ENCODE measurements at places on chromosomes 2 and 18.

DNA sequence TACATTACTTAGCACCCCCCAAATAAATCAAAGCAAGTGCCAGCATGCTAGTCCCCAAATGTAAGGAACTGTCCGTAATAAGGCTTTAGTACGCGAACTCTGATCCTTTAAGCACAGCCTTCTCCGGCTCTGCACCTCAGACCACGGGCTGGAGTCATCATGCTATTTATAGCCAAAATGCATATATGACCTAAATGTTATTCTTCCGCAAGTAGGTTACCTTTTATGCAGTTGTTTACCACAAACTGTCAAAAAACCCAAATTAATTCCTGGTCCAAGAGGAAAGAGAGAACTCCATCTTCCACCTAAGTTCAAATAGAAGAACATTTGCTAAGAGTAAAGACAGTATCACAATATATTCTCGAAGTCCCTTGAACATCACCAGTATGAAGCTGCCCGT lies 42.7 kb downstream of the ZNF516 start:
- DNase-seq = no peak

DNA sequence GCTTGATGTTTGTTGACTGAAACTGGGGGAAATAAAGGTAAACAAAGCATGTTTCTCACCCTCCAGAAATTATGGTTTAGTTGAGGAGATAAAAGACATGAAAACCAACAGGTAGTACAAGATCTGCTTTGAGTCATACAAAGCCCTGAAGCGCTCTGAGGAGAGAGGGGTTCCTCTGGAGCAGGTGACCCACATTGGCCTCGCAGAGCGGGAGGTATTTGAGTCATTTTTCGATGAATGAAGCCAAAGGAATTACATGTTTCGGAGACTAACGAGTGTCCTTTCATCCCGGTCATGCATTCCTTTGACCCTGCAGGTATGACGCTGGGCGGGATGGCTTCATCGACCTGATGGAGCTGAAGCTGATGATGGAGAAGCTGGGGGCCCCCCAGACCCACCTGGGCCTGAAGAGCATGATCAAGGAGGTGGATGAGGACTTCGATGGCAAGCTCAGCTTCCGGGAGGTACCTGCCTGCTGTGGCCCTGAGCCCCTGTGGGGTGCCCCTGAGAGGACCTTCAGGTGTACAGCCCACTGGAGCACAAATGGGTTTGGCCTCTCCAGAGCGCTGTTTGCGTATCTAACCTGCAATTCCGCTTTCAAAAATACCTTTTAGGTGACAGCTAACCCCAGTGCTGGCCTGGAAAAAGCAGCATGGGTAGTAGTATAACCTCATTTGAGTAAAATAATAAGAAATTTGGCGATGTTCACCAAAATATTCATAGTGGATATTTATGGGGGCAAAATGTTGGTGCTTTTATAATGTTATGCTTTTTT lies 29.3 kb downstream of the EFHD1 start:
- DNase-seq = no peak

GRCh38 chr2:190674966-190675650 lies 26.2 kb downstream of the NAB1 start:
- DNase-seq = no peak

DNA sequence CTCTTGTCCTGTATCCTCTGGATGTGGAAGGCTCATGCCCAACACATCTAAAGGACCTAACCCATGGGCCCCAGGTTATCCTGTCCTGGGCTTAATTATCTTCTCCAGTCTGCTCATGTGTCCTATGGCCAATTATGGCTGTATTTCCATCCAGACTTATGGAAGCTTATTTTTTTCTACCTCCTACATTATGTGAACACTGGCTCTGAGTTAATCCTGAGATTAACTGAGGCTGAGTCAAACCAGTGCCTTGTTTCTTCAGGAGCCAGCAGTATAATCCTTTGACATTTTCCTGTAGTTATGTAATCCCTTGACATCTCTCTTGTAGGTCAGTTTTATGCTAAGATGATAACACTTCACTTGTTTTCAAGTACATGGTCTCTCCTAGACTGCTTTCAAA lies 213.6 kb downstream of the PMAIP1 start:
- no peak for DNase-seq

DNA sequence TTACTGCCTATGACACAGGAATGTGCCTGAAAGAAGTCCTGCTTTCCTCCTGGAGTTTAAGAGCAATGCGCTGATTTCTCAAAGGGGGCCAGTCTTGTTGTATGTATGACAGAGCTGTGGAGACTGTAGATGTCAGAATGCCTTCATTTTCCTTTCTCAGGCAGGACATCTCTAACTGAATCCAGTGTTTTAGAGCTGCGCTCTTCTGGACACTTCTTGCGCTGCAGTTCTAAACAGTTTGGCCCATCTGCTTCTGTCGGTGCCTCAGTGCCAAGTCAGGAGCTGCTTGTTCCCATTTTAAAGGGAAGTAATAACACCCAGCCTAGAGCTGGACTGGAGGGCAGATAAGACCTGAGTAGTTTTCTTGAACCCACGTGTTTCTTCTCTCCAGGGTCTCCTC lies 91.4 kb downstream of the ESCO1 start:
- DNase-seq = no peak

DNA sequence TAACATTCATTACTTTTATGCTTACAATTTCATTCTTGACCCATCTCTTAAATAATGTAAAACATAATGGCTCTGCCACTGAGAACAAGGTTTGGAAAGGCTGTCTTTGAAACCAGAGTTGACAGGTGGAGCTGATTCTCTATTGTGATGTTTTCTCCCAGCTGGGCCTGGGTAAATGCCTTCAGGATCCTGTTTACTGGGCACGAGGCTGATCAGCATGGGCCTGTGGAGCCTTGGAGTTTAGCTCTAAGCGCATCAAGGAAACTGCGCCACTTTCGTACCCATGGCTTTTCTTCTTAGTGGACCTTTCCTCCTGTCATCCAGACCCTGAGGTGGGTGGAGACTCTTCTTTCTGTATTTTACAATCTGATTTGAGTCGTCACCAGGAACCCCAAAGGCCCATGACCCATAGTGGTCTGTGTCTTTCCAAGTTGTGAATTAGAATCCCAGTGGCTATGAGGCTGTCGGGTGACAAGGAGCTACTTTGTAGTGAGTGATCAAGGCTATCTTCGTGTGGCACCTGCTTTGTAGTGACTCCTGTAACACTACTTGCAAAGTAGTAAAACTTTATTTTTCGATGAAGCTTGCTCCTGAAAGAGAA lies 123.1 kb downstream of the LPIN1 start:
- no peak for DNase-seq

- no peak for DNase-seq
Observed at GRCh38 chr2:161414042-161415033, 1.8 kb upstream of the TBR1 start.

- DNase-seq = no peak
Observed at GRCh38 chr2:109324861-109325260, 195.9 kb downstream of the SH3RF3 start.

GRCh38 chr2:88177556-88177955 lies 7.4 kb downstream of the THNSL2 start:
- DNase-seq = no peak

- no peak for DNase-seq
Observed at GRCh38 chr2:149430743-149431736, 100.7 kb downstream of the LYPD6 start.

- DNase-seq = no peak
Observed at GRCh38 chr2:178005756-178006155, 66.8 kb downstream of the PDE11A start.

DNA sequence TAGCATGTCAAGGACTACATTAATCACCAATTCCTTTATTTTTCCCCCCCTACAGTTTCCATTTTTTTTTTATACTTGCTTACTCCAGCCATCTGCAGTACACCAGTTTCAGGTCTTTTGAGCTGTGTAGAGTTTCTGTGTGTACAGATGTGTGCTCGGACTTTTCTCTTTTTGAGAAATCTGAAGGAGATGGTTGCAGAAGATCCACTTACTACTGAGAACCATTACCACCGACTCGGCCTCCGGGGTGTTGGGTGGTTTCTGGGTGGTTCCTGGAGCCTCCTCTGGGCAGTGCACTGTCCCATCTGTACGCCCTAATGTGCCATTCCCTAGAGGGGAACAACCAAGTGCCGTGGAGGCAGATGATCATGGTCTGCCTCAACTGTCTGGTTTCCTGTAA lies 15.4 kb upstream of the LYPD6B start:
- DNase-seq = no peak

GRCh38 chr2:54444503-54444902 lies 11.6 kb upstream of the SPTBN1 start:
- no peak for DNase-seq

DNA sequence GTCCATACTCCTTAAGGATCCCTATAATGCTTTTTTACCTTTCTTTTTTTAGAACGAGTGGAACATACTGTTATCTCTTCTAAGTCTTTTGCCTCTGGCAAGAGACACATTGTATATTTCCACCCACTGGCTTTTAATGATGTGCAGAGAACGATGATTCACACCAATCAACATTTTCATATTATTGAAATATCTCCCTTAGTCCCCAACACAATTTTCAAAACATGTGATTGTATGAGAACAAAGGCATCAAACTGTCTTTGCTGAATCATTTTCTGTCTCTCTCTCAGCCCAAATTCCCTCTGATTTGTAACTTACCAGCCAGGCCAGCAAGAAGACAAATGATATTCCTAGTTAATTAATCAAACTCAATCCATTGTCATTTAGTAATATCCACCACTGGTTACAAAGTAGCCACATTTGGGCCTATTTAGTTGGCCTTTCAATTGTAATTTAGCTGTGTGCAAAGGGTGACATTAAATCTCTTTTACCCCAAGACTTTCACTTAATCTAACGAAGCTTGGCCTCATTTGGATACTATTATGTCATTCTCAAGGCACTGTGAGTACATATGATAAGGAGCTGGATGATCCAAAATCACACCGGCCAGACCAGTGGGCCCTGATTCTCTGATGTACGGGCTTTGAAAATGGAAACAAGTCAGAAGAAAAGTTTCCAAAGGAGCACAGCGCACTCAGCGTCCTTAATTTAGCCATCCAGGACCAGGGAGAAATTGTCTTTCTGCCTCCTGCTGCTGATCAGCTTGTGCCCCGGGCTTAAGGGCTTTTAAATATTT lies 185.1 kb downstream of the SCG2 start:
- no peak for DNase-seq

DNA sequence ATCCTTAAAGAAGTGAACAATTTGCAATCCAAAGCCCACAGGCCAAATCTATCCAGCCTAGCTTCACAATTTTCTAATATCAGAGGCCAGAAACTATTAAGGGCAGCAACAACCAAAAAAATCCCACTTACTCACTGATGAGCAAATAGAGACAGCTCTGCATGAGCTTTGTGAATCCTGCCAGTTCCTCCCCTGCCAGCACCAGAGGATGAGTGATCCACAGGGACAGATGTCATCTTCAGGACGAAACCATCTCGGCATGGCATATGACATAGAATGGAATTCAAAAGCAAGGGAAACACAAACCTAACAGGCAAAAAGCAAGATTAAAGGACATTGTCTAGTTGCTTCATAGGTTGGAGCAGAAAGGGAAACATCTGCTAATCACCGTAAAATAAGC lies 2.2 kb upstream of the DSC2 start:
- no peak for DNase-seq

- DNase-seq = no peak
Observed at GRCh38 chr2:232979871-232980461, 33.1 kb downstream of the NGEF start.

GRCh38 chr2:147924647-147925046 lies 79.8 kb downstream of the ACVR2A start:
- DNase-seq = no peak

- DNase-seq = no peak
Observed at GRCh38 chr2:172344159-172344558, 83.2 kb upstream of the ITGA6 start.
